ENCODE measurements at places on chromosomes 3 and 15.

GRCh38 chr15:58043192-58043903, 22.2 kb downstream of the ALDH1A2 start:
- no peak for DNase-seq

GRCh38 chr3:71348001-71348632, 235.4 kb downstream of the FOXP1 start:
- DNase-seq, result no peak

DNA sequence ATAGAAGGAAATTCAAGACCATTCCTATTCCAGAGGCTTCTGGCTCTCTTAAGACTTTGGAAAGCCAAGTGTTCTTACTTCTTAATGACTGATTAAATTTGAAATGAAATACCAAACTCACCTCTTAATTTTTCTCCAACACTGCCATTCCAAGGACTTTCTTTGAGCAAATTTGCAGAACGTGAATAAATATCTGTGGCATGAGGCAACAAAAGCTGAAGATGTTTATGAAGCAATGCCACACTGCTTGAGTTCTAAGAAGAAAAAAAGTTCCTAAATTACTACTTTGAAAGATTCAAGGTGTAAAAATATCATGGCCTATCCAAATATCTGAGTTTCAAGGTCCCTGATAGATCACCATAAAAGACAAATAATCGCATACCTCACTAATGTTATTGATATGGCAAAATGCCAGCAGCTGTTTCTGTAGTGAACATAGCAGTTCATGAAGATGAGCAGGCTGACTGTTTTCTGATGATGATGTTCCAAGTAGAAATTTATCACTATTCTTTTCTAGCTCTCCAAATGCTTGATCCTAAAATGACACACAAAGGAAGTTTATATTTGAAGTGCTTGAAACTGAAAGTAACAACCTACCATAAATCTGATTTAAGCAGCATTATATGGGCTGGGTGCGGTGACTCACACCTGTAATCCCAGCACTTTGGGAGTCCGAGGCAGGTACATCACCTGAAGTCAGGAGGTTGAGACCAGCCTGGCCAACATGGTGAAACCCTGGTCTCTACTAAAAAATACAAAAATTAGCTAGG, 104.4 kb downstream of the HERC1 start:
- DNase-seq, result peak; percentile 3

DNA sequence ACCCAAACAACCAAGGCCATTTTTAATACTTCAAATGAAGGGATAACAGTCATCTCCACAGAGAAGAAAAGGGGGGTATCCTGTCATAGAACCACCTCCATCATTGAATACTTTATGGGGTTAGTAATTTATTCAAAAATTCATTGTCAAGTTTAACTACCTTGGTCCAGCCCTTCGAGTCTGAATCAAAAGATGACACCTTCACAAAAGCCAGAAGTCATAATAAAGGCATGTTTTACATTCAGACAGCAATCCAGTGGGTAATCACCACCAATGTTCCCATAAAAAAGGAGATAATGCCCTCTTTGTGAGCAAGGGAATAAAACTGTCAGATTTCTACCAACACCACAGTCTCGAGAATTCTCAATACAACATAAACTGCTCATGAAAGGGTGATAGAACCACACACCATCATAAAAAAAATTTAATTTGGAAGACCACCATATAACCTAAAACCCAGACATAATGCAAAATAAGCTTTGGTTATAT, 145.6 kb upstream of the ZBTB20 start:
- DNase-seq, result no peak

- DNase-seq, result no peak
These were observed 38.6 kb downstream of the BTLA start for GRCh38 chr3:112460519-112461195.

GRCh38 chr3:174659511-174659910, 199.6 kb upstream of the NAALADL2 start:
- no peak for DNase-seq

DNA sequence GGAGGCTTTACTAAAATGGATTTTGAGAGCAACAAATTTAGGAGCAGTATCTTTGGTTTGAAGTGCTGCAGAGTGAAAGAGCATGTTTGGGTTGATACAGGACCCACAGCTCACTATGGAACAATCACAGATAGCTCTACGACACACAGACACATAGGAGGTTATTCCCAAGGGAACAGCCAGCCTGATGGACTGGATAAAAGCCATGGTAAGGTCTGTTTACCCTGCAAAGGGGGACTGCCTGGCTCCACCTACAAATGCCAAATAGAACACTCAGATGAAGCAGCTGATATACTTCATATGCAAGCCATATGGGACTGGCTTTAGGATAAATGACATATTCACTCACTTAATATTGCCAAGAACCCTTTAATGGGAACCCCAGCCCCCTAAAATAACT, 75.4 kb downstream of the CDC25A start:
- DNase-seq, result no peak

GRCh38 chr3:18410205-18410604, 14.9 kb downstream of the SATB1 start:
- DNase-seq, result no peak

GRCh38 chr3:30400926-30401325, 205.5 kb upstream of the TGFBR2 start:
- no peak for DNase-seq

- DNase-seq, result no peak
These were observed 62.3 kb downstream of the CEP152 start for GRCh38 chr15:48748535-48748934.

DNA sequence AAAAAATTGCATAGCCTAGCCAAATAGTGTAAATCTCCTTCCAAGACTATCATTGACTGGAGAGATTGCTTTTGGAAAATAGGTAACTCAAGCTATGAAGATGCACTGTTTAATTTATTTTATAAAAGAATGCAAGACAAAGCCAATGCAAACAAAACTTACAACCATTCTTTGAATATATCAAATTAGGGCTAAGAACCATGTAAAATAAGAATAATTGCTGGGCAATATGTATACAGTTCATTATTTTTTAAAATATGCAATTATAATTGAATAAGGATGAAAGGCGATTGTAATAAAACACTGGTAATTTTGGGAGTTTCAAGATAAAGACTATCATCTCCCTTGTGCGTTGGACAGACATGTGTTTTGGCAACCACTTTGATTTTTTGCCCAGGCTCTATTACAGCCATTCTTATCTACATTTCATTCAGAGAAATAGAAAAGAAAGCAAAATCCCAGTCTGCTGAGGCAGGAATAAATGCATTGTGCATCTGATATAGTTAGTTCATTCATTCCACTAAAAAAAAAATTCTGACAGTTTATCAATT, 242.3 kb upstream of the ROBO1 start:
- DNase-seq, result no peak

GRCh38 chr3:186506857-186507256, 37.3 kb downstream of the CRYGS start:
- no peak for DNase-seq

- DNase-seq, result no peak
These were observed 20.9 kb downstream of the ALDH1L1 start for GRCh38 chr3:126159476-126159875.

DNA sequence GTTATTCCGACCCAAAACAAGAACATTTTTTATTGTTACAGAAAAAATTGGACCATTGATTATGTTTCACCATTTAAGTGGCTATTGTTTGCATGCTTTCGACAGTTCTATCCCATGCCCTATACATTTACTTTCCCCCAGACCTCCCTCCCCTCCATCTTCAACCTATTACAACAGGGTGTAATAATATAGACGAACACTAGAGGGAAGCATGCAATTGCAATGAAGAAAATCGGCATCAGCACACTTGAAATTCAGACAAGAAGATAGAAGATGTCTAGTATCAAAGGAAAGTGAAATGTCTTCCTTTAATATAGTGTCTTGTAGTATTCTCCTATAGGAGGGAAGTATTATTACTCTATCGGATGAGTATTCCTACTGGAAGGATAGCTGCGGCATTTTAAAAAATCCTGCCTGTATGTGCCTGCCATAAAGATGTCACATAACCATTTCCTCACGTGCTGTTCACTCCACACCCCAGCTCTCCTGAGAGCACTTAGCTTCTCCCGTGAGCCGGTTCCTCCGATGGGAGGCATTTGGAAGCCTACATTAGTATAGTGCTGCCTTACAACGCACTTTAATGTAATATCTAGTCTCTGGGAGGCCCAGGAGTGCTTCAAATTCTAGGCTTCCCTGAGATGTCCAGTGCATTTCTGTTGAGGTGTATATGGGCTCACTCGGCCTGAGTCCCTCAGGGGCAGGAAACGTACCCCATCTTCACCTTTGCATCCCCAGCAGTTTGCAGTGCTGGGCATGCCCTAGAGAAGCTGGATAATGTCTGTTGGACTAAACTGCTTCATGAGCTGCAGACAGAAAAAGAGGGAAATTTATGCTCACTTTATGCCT, 17.8 kb upstream of the ERICH6 start:
- DNase-seq, result no peak

All from activated T-helper 9 cell treated with anti-CD3 and anti-CD28 coated beads, Interleukin-2, amount 50 U/mL, for 16 hours (primary cell).